ENCODE measurements at places on chromosomes 13 and 19. TPM values are rescaled to one million over a fixed set of nuclear protein-coding genes. Genes with fewer than 3 reads are reported as not detected.
A peak's percentile ranks its signal among the peaks of the same experiment; 100 is the strongest.

ENOX1 gene
- total RNA-seq, result 11.5 TPM

ATG4D gene
- total RNA-seq, result 80.5 TPM

SOX1 gene
- total RNA-seq, result 4.6 TPM

TLE6 gene
- 9.1 TPM for total RNA-seq

KIR2DL1 gene
- not detected for total RNA-seq

DKKL1 gene
- 190 TPM for total RNA-seq

TTYH1 gene
- 248 TPM for total RNA-seq

FGF21 gene
- not detected for total RNA-seq

- H3K27me3 ChIP-seq, result no peaks in the 10 kb centered on the region
- no peak overlapping the region for H3K4me3 ChIP-seq
- no peak overlapping the region for H3K27ac ChIP-seq
- peak; percentile 35 for DNase-seq
- no peaks in the 10 kb centered on the region for H3K36me3 ChIP-seq
- peaks cover 3% of the 10 kb centered on the region for H3K4me1 ChIP-seq
Observed at GRCh38 chr13:44974056-44974793, 15.0 kb downstream of the NUFIP1 start.

DNA sequence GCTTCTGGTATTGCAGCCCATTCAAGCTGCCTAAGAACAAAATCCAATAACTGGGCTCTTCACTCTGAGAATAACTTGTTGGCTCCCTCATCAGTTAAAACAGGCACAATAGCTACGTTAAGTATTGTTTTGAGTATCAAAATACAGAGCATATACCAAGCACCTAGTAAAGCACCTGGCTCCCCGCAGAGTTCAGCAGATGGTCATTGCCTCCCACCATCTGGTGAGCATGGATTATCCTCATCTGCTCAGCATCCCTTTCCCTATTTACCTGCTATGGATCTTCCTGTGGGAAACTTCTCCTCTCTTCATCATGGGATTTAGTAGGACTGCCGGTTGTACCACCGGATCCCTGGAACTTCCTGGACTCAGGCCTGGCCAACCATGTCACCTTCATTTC, 199.2 kb upstream of the MAB21L1 start:
- DNase-seq, result no peak
- no peaks in the 10 kb centered on the region for H3K4me1 ChIP-seq
- H3K27me3 ChIP-seq, result no peaks in the 10 kb centered on the region
- no peak overlapping the region for H3K27ac ChIP-seq
- no peak overlapping the region for H3K4me3 ChIP-seq

DNA sequence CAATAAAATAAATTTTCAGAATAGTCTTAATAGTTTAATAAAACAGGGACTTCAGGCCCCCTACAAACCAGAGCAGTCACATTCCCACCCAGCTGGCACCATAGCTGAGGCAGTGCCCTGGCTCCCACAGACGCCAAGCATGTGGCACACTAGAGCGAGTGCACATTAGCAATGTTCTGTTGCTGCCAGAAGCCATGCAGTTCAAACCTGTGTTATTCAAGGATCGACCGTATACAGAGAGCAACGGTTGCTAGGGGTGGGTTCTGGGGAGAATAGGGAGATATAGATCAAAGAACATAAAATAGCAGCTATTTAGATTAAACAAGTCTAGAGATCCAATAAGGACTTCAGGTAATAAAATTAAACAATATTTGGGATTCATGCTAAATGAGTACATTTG, 419.3 kb upstream of the KLHL1 start:
- no peak overlapping the region for H3K4me3 ChIP-seq
- H3K27ac ChIP-seq, result no peak overlapping the region
- no peaks in the 10 kb centered on the region for H3K4me1 ChIP-seq
- no peaks in the 10 kb centered on the region for H3K36me3 ChIP-seq

- no peaks in the 10 kb centered on the region for H3K36me3 ChIP-seq
- H3K27me3 ChIP-seq, result no peaks in the 10 kb centered on the region
- no peak overlapping the region for H3K4me3 ChIP-seq
- no peaks in the 10 kb centered on the region for H3K4me1 ChIP-seq
- no peak overlapping the region for H3K27ac ChIP-seq
Observed at GRCh38 chr13:64506246-64506645, 2723.9 kb downstream of the PCDH9 start.

DNA sequence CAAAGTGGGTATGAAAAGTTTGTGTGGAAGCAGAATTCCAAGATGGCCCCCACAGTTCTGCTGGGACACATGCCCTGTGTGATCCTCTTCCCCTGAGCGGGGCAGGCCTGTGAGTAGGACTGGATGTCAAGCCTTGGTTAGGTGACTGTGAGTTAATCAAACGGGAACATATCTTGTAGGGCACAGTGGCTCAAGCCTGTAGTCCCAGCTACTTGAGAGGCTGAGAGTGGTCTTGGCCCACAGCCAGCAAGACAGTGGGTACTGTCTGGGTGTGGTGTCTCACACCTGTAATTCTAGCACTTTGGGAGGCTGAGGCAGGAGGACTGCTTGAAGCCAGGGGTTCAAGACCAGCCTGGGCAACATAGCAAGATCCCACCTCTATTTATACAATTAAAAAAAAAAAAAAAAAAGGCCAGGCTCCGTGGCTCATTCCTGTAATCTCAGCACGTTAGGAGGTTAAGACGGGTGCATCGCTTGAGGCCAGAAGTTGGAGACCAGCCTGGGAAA, 6.4 kb downstream of the ZNF653 start:
- no peaks in the 10 kb centered on the region for H3K27me3 ChIP-seq
- H3K4me1 ChIP-seq, result peaks cover 25% of the 10 kb centered on the region
- no peak overlapping the region for H3K4me3 ChIP-seq
- DNase-seq, result no peak
- H3K27ac ChIP-seq, result no peak overlapping the region
- no peaks in the 10 kb centered on the region for H3K36me3 ChIP-seq

DNA sequence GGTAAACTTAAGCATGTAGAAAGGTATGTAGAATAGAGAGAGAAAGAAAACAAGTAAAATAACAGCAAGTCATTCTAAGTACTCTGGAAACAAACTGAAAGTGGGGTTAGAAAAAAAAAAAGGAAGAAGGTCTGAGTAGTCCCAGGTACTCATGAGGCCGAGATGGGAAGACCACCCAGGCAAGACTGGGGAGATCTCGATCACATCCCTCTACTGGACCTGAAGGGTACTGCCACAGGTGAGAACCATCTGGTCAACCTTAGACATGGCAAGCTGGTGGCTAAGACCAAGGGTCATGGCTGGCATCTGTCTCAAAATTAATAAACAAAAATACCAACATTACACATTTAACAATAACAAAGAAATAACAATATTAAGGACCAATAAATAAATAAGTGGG, 36.3 kb upstream of the ZNF724 start:
- DNase-seq, result no peak
- H3K27ac ChIP-seq, result no peak overlapping the region
- H3K4me1 ChIP-seq, result no peaks in the 10 kb centered on the region
- no peaks in the 10 kb centered on the region for H3K27me3 ChIP-seq

DNA sequence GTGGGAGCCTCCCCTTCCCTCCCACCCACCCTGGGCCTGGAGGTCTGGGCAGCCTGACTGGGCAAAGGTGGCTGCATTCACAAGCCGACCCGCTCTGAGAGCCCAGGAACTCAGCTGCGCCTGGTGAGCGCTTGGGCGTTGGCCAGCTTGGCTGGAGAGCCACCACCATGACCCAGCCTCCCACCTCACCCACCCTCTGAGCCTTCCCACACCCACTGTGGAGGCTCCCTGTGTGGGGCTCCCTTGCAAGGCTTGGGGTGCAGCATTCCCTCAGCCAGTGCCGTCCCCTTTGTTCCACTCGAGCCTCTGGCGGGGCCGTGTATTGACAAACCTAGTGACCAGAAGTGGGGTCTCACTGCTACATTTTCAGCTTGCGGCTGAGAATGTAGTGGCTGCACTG, 15.0 kb upstream of the QTRT1 start:
- H3K27me3 ChIP-seq, result no peaks in the 10 kb centered on the region
- H3K36me3 ChIP-seq, result no peaks in the 10 kb centered on the region
- no peak overlapping the region for H3K4me3 ChIP-seq

DNA sequence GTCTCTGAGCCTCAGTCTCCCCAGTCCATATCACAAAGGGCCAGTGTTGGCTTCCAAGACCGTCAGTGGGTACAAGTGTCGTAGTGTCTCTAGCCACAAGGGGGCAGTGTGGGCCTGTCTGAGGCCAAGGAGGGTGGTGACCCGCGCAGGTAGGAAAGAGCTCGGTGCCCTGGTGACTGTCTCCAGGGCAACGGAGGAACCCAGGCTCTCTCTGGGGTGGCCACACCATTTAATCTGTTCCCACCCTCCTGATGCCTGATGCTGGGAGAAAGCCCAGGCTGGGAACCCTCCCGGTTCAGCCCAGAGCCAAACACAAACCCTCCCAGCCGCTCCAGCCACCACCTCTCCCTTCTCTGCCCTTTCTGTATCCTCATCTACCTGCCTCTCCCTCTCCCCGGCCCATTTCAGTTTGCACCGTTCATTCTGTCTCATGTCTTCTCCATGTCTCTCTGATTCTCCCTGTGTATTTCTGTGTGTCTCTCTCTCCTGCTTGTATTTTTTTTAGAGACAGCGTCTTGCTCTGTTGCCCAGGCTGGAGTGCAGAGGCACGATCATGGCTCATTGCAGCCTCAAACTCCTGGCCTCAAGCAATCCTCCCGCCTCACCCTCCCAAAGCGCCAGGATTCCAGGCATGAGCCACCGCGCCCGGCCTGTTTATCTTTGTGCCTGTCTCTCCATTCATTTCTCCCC, 17.5 kb upstream of the MEIS3 start:
- no peak overlapping the region for H3K4me3 ChIP-seq
- H3K27ac ChIP-seq, result no peak overlapping the region
- H3K36me3 ChIP-seq, result no peaks in the 10 kb centered on the region
- peak; percentile 87 for DNase-seq

GRCh38 chr13:101627556-101627943, 175.1 kb downstream of the ITGBL1 start:
- no peak for DNase-seq
- no peaks in the 10 kb centered on the region for H3K4me1 ChIP-seq
- no peak overlapping the region for H3K4me3 ChIP-seq
- no peak overlapping the region for H3K27ac ChIP-seq
- H3K36me3 ChIP-seq, result no peaks in the 10 kb centered on the region
- no peaks in the 10 kb centered on the region for H3K27me3 ChIP-seq

GRCh38 chr19:48618278-48618915, 581 bp downstream of the RPL18 start:
- no peaks in the 10 kb centered on the region for H3K27me3 ChIP-seq
- no peak for DNase-seq
- peak overlapping the region; percentile 83 for H3K4me3 ChIP-seq
- H3K4me1 ChIP-seq, result peaks cover 27% of the 10 kb centered on the region
- peak overlapping the region; percentile 53 for H3K27ac ChIP-seq

DNA sequence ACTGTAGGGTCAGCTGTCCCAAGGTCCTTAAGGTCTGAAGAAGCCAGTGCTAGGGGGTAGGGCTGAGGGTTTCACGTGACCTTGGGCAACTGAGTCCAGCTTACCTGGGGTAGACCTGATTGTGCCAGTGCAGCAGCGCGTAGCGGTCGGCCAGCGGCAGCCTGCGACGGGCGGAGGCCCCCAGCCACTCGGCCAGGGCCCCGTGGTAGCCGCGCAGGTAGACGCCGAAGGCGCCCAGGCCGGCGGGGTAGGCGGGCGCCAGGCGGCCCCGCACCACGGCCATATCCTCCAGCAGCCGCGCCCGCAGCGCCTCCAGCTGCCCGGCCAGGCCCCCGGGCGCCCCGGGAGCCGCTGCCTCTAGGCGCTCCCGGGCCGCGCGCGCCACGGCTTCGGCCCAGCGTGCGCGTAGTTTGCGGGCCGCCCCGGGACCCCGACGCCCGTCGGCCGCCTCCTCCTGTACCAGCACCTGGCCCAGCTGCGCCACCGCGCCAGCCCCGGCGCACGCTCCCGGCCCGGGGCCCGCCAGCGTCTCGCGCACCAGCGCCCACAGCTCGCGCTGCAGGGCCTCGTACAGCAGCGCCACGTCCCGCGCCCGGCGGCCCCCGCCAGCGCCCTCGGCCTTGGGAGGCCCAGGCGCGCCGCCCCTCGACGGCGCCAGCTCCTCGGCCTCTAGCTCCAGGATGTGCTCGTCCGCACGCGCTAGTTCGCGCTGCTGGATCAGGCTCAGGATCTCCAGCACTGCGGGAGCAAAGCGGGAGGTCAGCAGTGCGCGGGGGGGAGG, 10.9 kb downstream of the EXOC3L2 start:
- no peaks in the 10 kb centered on the region for H3K4me1 ChIP-seq
- no peak for DNase-seq
- no peak overlapping the region for H3K27ac ChIP-seq
- peak overlapping the region; percentile 9 for H3K4me3 ChIP-seq
- H3K36me3 ChIP-seq, result no peaks in the 10 kb centered on the region
- no peaks in the 10 kb centered on the region for H3K27me3 ChIP-seq

DNA sequence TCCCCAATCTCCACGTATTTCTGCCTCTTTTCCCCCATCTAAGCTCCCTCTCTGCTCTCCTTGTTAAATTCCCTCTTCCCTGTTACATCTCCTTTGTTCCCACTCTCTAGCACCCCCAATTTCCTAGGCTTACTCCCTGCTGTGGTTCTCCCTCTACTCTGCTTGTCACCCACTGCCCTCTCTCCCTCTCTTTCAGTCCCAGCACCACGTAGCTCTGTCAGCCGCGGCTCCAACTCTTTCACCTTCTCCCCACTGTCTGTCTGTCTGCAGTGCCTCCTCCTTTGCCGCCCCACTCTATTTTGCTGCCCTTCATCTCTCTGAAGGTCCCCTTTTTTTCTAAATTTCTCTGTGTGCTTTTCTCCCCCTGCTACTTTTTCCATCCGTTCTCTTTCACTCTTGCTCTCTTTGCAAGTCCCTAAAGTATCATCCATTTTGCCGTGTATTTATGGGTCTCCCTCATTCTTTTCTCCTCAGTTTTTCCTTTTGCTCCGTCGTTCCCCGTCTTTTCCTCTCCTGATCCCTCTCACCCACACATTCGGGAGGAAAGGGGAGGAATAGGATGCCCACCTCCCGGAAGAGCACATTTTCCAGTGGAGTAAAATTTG, 937 bp downstream of the ZNF841 start:
- H3K27me3 ChIP-seq, result no peaks in the 10 kb centered on the region
- H3K27ac ChIP-seq, result peak overlapping the region; percentile 38
- DNase-seq, result no peak
- H3K4me3 ChIP-seq, result peak overlapping the region; percentile 89
- H3K4me1 ChIP-seq, result peaks cover 10% of the 10 kb centered on the region

GRCh38 chr13:46317120-46317519, 69.9 kb downstream of the RUBCNL start:
- no peaks in the 10 kb centered on the region for H3K36me3 ChIP-seq
- DNase-seq, result no peak
- no peaks in the 10 kb centered on the region for H3K27me3 ChIP-seq
- no peak overlapping the region for H3K27ac ChIP-seq
- H3K4me1 ChIP-seq, result no peaks in the 10 kb centered on the region

- peaks cover 7% of the 10 kb centered on the region for H3K4me1 ChIP-seq
- no peaks in the 10 kb centered on the region for H3K27me3 ChIP-seq
- no peak overlapping the region for H3K27ac ChIP-seq
- no peak overlapping the region for H3K4me3 ChIP-seq
- no peaks in the 10 kb centered on the region for H3K36me3 ChIP-seq
- no peak for DNase-seq
Observed at GRCh38 chr13:87676254-87677042, 5.3 kb downstream of the SLITRK5 start.

- DNase-seq, result no peak
- H3K4me3 ChIP-seq, result peak overlapping the region; percentile 99
- no peaks in the 10 kb centered on the region for H3K36me3 ChIP-seq
- H3K27me3 ChIP-seq, result no peaks in the 10 kb centered on the region
- H3K4me1 ChIP-seq, result peaks cover 36% of the 10 kb centered on the region
Observed at GRCh38 chr19:49084206-49085019, 838 bp upstream of the SNRNP70 start.
